ENCODE measurements at places on chromosomes 6 and 20. TPM values are rescaled to one million over a fixed set of nuclear protein-coding genes. Genes with fewer than 3 reads are reported as not detected.

The LY86 gene
- 3.3 TPM for polyA plus RNA-seq

The KIFC1 gene
- 18.1 TPM for polyA plus RNA-seq

The MCCD1 gene
- not detected for polyA plus RNA-seq

The METTL24 gene
- polyA plus RNA-seq: 0.23 TPM

The WFDC12 gene
- polyA plus RNA-seq: not detected

The NOX3 gene
- not detected for polyA plus RNA-seq

The C20orf204 gene
- 1.0 TPM for polyA plus RNA-seq

The FARS2 gene
- polyA plus RNA-seq: 12.0 TPM

The GZF1 gene
- polyA plus RNA-seq: 10.8 TPM

The TUBB2B gene
- polyA plus RNA-seq: 57.5 TPM

The SNPH gene
- 9.3 TPM for polyA plus RNA-seq

The RGL2 gene
- 63.4 TPM for polyA plus RNA-seq

The DCDC2 gene
- 0.08 TPM for polyA plus RNA-seq

The MACROD2 gene
- 3.9 TPM for polyA plus RNA-seq

The TCEA2 gene
- polyA plus RNA-seq: 49.9 TPM

The COX4I2 gene
- polyA plus RNA-seq: 9.2 TPM

The NEURL2 gene
- 24.5 TPM for polyA plus RNA-seq

The OR12D3 gene
- not detected for polyA plus RNA-seq

The GPANK1 gene
- polyA plus RNA-seq: 17.1 TPM

The BCAS1 gene
- 8.2 TPM for polyA plus RNA-seq

The FAM217A gene
- not detected for polyA plus RNA-seq

The PPP1R3G gene
- polyA plus RNA-seq: 1.9 TPM

The RNF39 gene
- polyA plus RNA-seq: 0.35 TPM

The LGSN gene
- not detected for polyA plus RNA-seq

The PRDM1 gene
- 5.2 TPM for polyA plus RNA-seq

The HCRTR2 gene
- polyA plus RNA-seq: not detected

The IPCEF1 gene
- polyA plus RNA-seq: 2.0 TPM

The OR2B6 gene
- not detected for polyA plus RNA-seq

The ZBTB22 gene
- polyA plus RNA-seq: 16.3 TPM

The TRERF1 gene
- 9.2 TPM for polyA plus RNA-seq
